Omental fat pad (tissue), 4 donors: ENCODE measurements at places on chromosomes 4 and X.

- DNase-seq, result no peak
Measured at GRCh38 chrX:9611436-9612145, 146.7 kb downstream of the TBL1X start.

DNA sequence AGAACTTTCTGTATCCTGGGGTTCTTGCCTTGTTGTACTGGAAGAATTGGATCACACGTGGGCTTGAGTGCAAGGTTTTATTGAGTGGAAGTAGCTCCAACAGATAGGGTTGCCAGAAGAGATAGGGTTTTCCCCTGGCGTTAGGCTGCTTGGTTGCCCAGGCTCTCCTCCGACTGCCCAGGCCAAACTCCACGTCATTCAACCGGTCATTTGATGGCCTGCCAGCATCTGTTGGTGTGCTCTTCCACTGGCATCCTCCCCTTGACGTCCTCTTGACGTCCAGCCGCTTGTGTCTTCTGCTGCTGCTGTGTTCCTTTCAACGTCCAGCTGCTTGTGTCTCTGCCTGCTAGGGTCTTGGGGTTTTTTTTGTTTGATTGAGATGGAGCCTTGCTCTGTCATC lies 340.3 kb upstream of the ZCCHC13 start:
- DNase-seq, result no peak

DNA sequence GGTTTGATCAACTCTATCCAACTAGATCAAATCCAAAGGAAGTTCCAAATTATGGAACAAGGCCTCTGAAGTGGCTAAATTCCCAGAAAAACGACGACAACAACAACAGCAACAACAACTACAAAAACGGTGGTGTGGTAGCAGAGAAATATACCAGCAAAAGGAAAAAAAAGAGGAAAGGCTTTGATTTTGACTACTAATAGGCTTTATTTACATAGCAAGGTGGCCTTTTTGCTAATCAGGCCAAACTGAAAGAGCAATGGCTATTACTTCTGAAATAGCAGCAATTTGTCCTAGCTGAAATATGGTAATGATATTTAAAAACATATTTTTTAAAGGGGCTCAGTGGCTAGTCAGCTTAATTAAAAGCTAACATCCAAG lies 40.8 kb upstream of the TMPRSS11E start:
- no peak for DNase-seq

GRCh38 chr4:5376015-5376414 lies 324.7 kb downstream of the STK32B start:
- DNase-seq, result no peak

- DNase-seq, result no peak
Measured at GRCh38 chr4:122525865-122526264, 69.3 kb upstream of the IL2 start.

DNA sequence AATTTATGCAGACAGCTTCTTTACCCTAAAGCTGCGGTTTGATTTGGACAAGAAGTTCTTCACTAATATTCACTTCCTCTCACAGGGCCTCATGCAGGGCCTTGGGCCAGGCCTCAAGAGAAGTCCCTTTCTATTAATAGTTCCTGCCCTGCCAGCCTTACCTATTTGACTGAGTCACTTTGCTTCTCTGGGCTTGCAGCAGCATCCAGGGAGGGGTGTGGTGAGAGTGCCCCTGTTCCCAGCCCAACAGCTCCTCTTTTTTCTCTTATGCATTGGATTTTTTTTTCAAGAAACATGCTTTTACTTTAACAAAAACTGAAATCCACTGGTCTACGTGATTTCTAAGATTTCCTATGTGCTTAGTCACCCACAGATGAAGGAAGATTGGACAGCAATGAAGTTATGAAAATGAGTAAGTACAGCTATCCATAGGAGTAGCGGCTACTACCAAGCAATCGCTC lies 26.7 kb downstream of the FAM156B start:
- no peak for DNase-seq

- DNase-seq, result no peak
Measured at GRCh38 chr4:174549721-174550120, 27.4 kb upstream of the HPGD start.

DNA sequence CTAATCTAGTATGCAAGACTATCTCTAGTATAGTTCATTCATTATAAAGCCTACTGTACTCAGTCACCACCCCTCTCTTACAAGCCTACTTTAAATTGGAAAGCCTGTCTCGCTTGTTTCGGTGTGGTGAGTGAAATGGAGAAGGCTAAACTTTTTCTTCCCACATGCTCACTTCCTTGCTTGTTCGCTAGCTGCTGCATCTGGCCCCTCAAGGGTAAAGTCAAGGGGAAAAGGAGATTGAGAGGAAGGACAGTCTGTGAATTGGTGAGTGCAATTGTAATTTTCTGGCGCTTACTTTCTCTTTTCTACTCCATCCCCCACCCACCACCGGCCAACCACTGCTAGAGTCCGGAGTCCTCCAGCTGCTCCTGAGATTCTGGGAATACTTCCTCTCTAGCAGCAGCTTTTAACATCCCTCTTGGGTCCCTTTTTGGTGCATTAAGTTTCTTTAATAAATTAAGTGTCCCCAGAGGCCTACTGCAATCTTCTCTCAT lies 12.1 kb upstream of the ARAP2 start:
- no peak for DNase-seq

GRCh38 chrX:53511322-53511721 lies 77.2 kb upstream of the HSD17B10 start:
- DNase-seq, result no peak

GRCh38 chr4:152795891-152796290 lies 16.1 kb downstream of the ARFIP1 start:
- DNase-seq, result no peak

DNA sequence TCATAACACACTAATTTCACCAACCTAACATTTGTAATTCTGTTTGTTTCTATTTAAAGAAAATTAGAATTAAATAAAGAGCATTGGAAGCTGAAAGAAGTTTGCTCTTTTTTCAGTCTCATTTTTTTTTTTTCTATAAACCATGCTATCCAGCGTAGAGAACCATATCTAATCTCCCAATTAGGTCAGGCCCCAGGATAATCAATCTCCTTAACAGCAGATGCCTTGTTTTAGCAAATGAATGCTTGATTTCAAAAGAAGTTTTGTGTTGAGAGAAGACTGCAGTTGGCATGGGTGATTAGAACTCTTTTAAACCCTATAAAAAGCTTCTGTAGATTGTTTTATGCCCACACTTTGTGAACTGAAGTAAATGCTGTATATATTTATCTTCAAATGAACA lies 15.6 kb upstream of the MAD2L1 start:
- DNase-seq, result no peak

DNA sequence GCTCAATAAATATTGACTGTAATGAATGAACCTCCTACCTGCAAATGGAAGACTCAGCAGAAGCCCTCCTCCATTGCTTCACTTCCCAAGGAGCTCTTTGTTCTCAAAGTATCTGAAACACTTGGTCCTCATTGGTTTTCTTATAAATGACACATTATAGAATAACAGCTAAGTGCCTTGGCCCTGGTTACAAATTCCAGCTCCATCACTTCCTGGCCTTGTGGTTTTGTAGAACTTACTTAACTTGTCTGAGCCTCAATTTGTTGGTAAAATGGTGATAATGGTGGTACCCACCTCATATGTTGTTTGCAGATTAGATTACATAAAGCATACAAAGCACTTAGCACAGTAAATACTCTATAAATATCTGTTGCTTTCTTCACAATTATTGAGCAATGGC lies 25.2 kb upstream of the SMIM20 start:
- no peak for DNase-seq

DNA sequence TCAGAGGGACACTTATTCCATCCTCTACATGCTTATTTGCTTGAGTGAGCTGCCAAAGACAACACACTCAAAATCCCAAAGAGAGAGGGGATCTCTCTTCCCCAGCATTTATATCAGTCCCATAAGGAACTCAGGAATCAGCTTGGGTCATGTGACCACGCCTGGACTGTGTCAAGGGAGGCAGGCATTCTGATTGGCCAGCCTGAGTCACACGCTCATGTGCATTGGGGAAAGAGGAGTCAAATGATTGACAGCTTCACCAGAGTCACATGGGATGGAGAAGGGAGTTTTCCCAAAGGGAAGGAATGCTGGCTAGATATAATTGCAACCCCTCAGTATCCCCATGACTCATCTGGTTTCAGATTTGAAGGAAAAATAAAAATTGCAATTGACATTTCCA lies 49.0 kb downstream of the RWDD4 start:
- no peak for DNase-seq

DNA sequence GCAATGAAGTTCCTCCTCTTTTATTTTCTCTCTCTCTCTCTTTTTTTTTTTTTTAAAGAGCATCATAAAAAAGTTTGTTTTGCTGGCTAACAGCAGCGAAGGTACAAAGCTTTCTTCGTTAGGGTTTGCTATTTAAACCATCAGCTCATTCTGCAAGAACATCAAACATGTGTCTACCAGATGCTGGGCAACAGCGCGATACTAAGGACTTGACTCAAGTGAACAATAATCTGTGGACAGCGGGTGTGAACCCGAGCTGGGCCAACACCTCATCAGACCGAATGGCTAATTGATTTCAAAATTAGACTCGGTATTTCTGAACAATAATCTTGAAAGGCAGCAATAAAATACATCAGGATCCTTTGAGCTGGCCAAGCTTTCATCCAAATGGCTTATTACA lies 246.4 kb downstream of the FBXO8 start:
- DNase-seq, result no peak

DNA sequence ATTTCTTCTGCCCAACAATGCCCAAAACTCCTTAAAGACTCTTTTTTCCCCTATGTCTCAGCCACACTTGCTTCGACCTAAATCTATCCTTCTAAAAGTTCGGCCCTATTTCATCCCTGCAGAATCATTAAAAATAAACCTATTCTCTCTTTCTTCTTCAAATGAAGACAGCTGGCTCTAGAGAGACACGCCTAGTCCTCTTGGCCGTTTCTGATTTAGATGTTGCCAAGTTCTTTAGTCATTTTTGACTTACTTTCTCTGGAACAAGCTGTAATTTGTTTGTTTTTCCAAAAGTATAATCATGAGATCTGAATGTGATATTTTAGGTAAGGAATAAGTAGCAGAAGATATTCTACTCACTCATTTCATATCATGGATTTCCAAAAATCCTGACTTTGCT lies 211.6 kb downstream of the CENPC start:
- no peak for DNase-seq

- DNase-seq, result no peak
Measured at GRCh38 chr4:16442296-16442695, 216.0 kb upstream of the TAPT1 start.

DNA sequence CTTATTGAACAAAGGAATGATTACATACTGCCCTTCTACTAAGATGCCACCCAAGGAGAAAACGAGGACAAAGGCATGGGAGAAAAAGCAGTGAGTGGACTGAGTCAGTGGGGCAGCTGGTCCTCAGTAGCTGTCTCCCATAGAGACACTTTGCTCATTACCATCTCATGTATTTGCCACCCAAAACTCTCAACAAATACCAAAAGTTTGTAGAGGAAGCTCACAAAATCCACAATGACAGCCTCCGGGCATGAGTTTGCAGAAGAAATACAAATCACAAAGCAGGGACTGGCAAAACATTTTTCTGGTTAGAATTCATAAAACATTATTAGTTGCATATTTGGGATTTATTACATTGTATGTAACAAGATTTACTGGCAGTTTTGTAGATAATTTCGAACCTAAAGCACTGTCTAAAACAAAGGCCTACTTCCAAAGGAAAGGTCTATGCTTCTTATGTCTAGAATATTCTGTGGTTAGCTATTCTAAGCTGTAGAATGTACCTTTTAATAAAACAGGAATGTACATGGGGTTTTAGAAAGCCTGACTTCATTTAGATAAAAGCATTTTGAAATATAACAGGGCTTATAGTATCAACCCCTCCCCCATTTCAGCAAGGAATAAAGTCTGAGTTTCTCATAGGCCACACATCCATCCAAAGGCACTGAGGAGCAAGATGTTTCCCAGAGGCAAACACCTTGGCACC lies 17.7 kb downstream of the PCDH18 start:
- DNase-seq, result no peak

- no peak for DNase-seq
Measured at GRCh38 chrX:39984191-39984956, 113.4 kb downstream of the BCOR start.

- no peak for DNase-seq
Measured at GRCh38 chrX:10769195-10769594, 148.8 kb upstream of the MID1 start.

GRCh38 chrX:130216320-130216719 lies 44.6 kb downstream of the RAB33A start:
- DNase-seq, result no peak

- no peak for DNase-seq
Measured at GRCh38 chr4:14336656-14337055, 665.6 kb upstream of the CPEB2 start.

GRCh38 chr4:121073004-121073435 lies 685 bp upstream of the NDNF start:
- no peak for DNase-seq

GRCh38 chr4:56859841-56860240 lies 38.3 kb upstream of the SPINK2 start:
- no peak for DNase-seq

- DNase-seq, result no peak
Measured at GRCh38 chrX:8245411-8245810, 74.3 kb upstream of the VCX2 start.
